Cortex of kidney (tissue), 1 donor: ENCODE measurements at places on chromosomes 1 and 21.

GRCh38 chr1:3821004-3821403 lies 24.7 kb upstream of the LRRC47 start:
- no peak for DNase-seq

GRCh38 chr1:201229771-201230635 lies 39.4 kb downstream of the IGFN1 start:
- no peak for DNase-seq

- no peak for DNase-seq
Observed at GRCh38 chr1:170041423-170042192, 32.9 kb downstream of the KIFAP3 start.

- no peak for DNase-seq
Observed at GRCh38 chr1:110118636-110119396, 6.6 kb downstream of the UBL4B start.

- DNase-seq: no peak
Observed at GRCh38 chr1:34713443-34713842, 41.4 kb upstream of the GJB5 start.

- no peak for DNase-seq
Observed at GRCh38 chr21:28614791-28615190, 377.9 kb downstream of the LTN1 start.

- DNase-seq: no peak
Observed at GRCh38 chr1:219806020-219806419, 122.3 kb downstream of the SLC30A10 start.

DNA sequence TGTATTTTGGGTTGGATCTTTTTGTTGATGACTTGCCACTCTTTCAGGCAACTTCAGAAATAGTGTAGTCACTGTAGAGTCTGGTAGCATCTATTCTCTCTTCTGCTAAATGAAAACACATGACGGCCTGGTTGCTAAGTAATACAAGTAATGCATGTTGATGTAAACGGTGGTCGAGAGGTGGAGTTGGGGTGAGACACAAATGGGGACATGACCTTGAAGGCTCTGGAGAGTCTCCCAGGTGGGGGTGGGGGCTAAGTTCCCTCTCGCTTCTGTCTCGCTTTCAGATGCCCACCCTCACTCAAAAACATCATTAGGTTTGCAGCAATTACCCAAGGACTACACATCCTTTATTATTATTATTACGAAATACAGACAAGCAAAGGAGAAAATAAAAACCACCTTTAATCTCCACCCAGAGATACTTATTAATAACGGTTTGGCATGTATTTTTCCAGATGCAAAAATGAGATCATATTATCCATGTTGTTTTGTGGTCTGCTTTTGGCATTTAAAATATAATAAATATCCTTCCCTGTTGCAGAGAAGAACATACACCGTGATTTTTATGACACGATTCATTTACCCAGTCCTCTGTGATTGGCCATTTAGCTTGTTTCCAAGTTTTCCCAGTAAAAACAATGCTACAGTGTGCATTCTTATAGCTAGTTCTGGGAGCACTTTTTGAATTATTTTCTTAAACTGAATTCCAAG lies 138.1 kb downstream of the MIS18A start:
- DNase-seq: no peak

DNA sequence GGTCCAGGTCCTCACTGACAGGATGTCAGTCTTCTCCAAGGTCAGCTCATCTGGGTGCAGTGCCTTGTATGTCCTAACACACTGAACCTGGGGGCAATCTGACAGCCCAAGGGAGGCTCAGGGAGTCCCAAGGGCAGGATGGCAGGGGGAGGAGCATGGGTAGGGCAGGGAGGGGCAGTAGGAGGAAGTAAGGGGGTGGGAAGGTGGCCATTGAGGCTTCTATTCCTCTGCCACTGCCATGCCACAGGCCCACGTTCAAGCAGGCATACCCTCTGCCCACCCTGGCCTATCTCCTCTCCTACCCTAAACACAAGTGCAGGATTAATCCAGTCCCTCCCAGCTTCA lies 13.3 kb downstream of the ARHGEF19 start:
- DNase-seq: no peak

DNA sequence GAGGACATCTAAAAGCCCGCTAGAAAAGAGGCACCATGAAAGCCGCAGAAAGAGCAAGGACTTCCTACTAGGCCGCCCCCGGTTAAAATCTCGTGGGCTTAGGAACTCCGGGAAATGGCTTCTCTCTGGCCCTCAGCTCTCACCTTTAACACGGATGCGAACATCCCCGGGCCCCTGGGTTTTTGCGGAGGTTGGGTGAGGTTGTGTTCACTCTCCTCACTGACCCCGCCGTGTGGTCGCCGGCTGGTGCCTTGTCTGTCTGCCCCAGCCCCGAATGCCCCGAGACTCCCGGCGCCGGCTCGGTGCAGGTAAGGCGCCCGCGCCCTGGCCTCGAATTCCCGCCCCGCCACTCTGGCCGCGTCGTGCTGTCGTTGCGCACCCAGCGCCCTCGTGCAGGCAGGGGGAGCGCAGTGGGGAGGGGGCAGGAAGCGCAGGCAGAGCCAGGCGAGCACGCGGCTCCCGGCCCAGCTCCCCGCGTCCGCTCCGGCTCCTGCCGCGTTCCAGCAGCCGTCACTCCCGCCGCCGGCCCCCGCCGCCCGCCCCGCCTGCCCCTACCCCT lies at the start of gene SHISAL2A:
TSS of gene SHISAL2A (plus strand) at position 437 of the 559 bp plus-strand sequence. CDS start 326 bp downstream, outside the sequence.
- no peak for DNase-seq

- no peak for DNase-seq
Observed at GRCh38 chr21:17613242-17613676, 558 bp upstream of the BTG3 start.

GRCh38 chr1:74467786-74468377 lies 44.5 kb downstream of the LRRC53 start:
- no peak for DNase-seq

- no peak for DNase-seq
Observed at GRCh38 chr1:238052496-238053266, 162.0 kb upstream of the ZP4 start.

- no peak for DNase-seq
Observed at GRCh38 chr21:25700741-25701140, 34.0 kb downstream of the ATP5PF start.

- no peak for DNase-seq
Observed at GRCh38 chr21:45367402-45368351, 37.3 kb upstream of the COL18A1 start.

DNA sequence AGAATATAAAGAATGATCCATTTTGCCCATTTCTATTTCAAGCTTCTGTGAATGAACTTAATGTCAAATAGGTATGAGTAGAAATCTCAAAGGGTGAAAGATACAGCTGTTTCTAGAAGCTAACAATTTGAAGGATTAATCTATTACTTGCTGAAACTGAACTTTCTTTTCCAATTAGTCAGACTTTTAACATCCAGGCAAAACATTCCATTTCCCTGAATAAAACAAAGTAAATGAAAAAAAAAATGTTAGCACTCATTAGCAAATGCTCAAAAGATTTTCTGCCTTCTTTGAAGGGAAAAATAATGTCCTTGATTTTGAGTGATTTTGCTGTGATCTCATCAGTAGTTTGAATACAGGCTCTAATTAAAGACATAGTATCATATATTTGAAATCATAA lies 447.6 kb upstream of the PRMT6 start:
- DNase-seq: no peak

GRCh38 chr1:42258218-42258617 lies 76.8 kb downstream of the FOXJ3 start:
- DNase-seq: no peak

- no peak for DNase-seq
Observed at GRCh38 chr21:45542242-45542666, at the start of gene SLC19A1. SLC19A1 (minus strand) TSS chr21:45542440; CDS start chr21:45537959, 4,481 bp downstream.

- DNase-seq: no peak
Observed at GRCh38 chr1:19068639-19069276, 112.3 kb upstream of the IFFO2 start.

DNA sequence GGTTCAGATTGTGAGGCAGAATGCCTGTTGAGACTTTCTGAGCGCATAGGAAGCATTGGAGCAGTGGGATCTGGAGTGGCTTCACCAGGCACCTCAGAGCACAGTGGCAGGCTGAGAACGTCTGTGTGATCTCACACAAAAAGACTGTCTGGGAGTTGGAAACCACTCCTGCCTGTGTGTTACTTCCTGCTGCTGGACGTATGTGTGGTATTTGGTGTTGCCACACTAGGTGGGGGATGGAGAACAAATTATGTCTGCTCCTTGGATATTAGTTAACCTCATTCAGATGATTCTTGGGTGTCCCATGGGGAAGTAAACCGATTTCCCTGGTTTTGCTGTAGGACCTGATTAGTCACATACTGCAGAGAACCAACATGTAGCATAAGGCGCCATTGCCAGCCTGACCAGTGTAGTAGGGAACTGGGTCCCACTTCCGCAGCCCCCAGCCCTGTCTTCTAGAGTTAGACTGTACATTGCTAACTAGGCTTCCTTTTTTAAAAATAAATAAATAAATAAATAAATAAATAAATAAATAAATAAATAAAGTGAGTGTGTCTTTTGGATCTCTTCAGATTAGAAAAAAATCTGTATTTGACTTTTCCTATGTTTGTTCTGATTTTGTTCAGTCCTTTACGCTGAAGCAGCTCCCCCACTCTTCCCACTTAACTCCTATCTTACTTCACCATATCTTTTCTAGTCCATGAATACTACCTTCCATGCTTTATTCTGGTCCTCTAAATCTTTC lies 26.9 kb downstream of the UCK2 start:
- no peak for DNase-seq

- no peak for DNase-seq
Observed at GRCh38 chr1:74334147-74334546, 99.0 kb downstream of the TNNI3K start.

DNA sequence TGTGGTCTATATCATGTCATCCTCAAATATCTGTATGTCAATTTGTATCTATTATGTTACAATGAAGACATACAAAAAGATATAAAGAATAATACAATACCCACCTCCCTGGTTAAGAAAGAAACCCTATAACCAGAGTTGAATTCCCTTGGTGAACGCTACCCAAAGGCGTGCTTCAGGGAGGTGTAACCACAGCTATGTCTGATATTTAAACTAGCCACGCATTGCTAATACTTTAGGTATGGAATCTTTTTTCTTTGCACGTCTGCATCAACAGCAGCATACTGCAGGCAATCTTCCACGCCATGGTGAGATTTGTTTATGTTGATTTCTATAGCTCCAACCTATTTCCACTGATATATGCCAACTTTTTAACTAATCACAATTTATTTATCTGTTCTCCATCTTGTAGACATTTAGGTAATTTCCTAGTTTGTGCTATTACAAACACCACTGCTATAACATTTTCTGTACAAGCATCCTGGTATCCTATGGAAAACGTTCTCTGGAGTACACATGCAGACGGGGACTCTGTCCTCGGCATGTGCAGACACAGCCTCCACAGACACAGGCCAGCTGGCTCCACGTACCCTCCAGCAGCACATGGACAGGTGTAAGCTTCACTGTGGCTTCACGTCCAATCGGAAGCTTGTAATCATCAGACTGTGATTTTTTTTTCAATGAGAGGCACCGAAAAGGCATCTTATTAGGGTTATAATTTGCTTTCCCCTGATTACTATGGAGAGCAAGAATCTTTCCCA lies 58.5 kb downstream of the HSF2BP start:
- DNase-seq: no peak

DNA sequence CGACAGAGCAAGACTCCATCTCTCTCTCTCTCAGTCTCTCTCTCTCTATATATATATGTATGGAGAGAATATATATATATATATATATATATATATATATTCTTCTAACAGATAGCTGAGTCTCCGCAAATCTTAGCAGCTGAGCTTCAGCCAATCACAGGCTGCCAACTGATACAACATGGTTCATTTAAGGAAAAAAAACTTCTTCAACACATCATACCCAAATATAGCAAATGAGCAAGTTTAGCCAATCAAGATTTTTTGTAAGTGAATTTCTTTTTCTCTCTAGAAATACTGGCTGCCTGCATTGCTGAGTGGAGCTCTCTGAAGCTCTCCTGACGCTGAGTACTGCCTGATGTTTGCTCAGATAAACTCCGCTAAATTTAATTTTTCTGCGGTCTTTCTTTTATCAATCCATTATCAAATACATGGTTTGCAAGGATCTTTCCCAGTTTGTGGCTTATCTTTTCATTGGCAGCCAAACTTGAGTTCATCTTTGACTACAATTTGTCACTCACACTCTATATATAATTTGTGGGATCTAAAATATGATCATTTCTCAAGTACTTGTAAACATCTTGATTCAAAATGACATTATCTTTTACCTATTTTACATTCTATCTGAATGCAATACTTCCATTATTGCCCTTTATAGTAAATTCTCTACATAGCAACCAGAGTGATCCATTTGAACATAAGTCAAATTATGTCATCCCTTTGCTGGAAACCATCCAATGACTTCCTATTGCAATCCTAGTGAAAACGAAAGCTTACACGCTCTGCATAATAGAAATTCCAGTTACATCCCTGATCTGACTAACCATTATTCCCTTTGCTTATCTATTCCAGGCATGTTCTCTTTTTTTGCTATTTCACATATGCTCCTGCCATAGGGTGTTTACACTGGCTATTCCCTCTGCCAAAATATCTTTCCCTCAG lies 2131.7 kb downstream of the MRPL39 start:
- no peak for DNase-seq

DNA sequence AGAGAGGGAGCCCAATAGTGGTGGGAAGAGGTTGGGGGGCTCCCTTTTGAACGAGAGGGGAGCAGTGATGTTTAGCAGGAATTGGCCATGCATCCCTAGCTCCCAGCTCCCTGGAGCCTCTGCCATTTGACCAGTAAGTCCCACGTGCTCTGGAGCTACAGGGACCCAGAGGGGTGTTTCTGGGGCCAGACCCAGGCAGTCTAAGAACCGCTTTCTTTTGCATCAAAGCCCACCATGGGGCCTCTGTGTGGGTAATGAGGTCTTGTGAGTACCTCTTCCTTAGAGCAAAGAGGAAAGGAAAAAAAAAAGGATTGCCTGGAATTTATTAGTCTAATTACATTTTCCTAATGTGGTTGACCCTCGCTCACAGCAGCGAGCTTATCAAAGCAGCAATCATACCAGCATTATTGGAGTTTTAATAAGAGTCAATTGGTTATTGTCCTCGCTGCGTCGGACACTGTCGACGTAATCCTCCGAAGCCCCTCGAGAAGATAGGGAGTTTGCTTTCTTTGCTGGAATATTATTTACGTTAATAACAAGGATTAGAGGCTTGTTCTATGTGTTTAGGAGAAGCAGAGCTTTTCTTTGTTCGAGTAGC lies 17.6 kb downstream of the ACTL8 start:
- DNase-seq: no peak

DNA sequence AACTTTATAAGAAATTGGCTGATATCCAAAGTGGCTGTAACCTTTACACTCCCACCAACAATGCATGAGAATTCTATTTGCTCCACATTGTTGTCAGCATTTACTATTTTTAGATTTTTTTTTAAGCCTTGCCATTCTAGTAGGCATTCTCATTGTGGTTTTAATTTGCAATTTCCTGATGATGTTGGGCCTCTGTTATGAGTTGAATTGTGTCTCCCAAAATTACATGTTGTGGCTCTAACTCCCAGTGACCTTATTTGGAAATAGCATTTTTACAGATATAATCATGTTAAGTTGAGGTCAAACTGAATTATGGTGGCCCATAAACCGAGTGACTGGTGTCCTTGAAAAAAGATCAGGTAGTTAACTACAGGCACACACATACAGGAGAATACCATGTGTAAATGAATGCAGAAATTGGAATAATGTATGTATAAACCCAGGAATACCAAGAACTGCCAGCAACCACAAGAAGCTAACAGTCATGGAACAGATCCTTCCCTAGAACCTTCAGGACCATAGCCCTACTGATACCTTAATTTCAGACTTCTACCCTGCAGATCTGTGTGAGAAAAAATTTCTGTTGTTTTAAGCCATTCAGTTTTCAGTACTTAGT lies 348.8 kb upstream of the DAB1 start:
- no peak for DNase-seq
